ENCODE measurements at places on chromosomes 3 and 15.

GRCh38 chr3:122626515-122627180, 49.2 kb downstream of the PARP15 start:
- DNase-seq, result no peak

GRCh38 chr3:153379516-153379915, 217.5 kb downstream of the RAP2B start:
- peak; percentile 40 for DNase-seq

DNA sequence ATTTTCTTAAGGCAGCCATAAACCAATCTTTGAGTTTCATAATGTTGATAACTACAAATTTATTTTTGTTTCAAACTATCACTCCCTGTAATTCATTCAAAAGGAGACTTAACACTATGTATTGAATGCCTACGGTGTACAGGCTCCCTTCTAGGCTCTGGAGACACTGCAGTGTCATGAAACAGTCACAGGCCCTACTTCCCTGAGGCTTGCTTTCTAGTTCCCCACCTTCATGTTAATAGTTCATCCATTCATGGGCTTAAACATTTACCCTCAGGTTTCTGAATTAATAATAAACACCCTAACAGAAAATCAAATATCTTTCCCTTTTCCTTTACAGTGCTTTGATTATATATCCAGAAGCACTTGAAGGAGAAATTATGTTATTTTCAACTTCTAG, 168.7 kb downstream of the CHL1 start:
- DNase-seq, result no peak

DNA sequence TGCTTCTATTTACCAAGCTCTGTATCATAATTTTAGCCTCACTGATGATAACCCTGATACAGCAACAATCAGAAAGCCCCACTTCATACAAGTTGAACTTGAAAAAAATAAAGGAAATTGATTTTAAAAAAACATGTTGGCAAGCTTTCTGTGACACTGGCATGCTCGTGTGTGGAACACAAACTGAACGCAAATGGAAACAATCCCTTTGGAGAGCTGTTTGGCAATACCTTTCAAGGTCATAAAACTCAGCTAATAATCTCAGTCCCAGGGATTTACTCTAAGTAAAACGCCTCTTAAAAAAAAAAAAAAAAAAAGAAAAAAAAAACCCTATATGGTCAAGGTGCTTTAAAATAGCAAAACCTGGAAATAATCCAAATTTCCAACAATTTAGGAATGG, 166.7 kb upstream of the BCL6 start:
- DNase-seq, result no peak

- DNase-seq, result no peak
Measured at GRCh38 chr3:43079536-43080332, 26.1 kb downstream of the POMGNT2 start.

DNA sequence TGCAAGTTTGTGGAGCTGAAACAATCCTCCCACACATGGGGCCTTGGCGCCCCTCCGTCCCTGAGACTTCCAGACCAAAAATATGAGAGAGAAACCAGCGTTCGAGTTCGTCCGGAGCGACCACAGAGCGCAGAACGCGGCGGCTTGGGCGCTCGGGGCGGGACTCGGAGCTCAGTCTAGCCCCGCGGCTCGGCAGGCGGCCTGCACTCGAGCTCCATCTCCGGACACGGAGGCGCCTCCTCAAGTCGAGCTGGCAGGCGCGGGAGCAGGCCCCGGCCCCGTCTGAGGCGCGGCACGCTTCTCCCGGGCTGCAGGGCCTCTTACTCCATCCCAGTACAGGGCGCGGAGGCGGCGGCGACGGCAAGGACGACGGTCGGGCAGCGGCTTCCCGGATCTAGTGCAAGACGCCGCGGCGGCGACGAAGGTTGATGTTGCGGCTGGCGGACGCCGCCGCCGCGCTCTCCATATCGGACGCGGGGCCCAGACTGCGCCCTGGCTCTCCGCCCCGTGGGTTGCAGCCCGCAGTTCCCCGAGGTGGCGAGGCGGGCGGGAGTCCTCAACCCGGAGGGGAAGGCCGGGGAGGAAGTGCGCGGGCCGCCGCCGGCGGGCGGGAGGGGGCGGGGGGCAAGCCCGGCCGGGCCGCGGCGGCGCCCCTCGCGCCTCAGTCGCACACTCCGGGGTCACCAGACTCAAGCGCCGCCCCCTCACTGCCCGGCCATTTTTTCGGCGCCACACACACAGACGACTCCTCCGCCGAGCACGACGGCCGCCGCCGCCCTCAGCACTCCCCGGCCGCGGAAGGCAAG, 674 bp downstream of the MSL2 start:
- peak; percentile 68 for DNase-seq

- DNase-seq, result no peak
Measured at GRCh38 chr15:49041426-49041825, 4.8 kb downstream of the SECISBP2L start.

DNA sequence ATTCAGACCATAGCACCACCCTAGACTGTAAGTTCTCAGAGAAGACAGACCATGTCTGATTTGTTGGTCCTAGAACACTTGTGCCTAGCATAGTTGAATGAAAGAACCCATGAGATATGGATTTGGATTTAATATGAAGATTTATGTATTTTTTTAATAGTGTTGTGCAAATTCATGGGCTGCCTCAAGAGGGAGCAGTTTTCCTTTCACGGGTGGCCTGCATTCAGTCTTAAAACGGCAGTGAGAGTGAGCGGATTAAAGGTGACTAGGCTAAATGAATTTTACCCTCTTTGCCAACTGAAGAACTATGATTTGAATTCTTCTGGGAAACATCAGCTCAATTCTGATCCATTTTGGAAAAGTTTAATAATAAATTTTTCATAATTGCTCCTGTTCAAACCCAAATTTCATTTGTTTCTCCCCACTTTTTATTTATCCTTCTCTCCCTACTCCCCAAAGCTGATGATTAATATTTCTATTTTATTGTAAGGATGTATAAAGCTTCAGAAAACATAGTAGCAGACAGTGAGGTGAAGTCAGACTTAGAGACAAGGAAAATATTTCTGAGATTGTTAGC, 67.3 kb downstream of the MORC1 start:
- DNase-seq, result no peak

DNA sequence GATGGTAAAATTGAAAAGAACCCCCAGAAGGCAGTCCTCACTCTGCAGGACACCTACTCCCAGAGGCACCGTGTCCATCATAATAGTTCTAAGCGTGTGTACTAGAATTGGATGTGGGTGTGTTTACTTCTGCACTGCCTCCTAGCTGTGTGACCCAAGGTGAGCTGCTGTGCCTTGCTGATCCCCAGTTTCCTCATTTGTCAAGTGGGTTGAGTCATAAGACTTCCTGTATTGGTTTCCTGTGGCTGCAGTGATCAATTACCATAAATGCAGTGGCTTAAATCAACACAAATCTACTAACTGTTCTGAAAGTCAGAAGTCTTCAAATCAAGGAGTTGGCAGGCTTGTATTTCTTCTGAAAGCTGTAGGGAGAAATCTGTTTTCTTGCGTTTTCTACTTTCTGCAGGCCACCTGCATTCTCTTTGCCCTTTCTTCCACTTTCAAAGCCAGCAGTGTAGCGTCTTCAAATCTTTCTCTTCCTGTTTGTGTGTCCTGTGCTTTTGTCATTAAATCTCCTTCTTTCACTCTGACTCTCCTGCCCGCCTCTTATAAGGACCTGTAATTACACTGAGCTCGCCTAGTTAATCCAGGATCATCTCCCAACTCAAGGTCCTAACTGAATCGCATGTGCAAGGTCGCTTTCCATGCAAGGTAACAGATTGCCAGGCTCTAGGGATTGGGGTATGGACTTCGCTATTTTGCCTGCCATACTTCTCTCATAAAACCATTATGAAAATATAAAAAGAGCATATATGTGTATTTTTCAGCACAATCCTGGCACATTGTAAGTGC, 59.0 kb downstream of the RORA start:
- DNase-seq, result no peak

- no peak for DNase-seq
Measured at GRCh38 chr3:185981621-185982020, 43.8 kb upstream of the TRA2B start.

DNA sequence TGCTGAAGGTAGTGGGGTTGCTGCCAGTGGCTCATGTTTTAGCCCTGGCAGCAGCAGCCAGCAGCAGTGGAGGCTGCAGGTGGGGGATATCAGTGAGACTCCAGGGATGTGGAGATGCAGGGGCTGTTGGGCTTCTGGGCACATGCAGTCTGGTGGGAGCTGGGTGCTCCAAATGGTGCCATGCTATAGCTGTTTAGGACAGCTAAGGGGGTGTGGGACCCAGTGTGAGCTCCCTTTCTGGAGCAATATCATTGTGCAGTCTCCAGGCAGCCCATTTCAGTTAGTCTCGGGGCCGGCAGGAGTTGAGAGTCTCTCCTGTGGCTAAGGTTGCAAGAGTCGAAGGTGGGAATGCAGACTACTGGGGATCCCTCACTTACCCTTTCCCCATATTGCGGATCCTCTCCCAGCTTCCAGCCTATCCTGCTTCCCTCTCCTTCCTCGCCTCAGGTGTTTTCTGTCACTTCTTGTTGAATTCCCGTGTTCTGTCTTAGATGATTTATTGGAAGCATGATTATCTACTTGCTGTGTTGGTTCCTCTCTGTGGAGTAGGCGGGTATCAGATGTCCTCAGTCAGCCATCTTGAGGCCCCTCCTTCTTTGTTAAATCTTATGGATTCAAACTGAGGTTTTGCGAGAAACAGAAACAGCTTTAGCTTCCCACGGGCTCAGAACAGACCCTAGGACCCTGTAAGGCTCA, 112.0 kb downstream of the FAM43A start:
- no peak for DNase-seq

DNA sequence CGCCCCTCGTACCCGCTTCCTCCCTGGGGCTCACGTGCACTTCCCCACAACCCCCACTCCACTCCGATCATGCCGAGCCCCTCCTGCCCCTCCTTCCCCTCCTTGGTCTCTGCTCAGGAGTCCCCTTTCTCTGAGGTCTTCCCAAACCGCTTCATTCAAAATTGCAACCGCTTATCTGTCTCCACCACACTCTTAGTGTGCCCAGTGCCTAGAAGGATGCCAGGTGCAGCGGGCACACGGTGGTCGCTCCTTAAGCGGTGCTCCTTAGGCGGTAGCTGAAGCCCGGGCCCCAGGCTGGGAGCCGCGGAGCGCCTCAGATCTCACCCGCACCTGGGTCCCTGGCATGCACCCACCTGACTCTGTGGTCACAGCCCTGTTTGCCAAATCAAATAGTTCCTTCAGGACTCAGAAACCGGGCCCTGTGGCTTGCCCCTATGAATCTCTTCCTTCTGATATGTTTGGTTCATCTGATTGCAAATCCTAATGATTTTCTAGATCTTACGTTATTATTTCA, 524.5 kb downstream of the OCA2 start:
- DNase-seq, result no peak

- DNase-seq, result no peak
Measured at GRCh38 chr15:88695691-88696251, 57.0 kb downstream of the ISG20 start.

DNA sequence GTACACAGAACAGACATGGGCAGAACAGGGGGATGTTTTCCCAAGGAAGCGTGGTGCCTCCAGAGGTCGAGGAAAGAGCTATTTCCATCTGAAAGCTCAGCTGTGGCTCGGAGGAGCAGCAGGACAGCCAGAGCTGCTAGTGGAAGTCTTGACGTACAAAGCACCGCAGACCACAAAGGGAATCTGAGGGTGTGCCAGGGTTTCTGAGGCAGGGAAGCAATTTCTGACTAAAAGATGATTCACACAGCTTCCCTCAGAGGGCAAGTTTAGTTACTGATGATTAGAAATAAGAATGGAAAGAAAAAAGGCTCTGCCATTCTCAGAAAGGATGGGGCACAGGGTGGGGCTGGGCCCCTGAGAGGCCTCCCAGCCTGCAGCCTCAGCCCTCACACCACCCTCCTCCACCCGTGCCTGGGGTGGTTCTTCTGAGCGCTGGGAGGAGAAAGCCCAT, 45.8 kb upstream of the SEC13 start:
- DNase-seq, result peak; percentile 97

DNA sequence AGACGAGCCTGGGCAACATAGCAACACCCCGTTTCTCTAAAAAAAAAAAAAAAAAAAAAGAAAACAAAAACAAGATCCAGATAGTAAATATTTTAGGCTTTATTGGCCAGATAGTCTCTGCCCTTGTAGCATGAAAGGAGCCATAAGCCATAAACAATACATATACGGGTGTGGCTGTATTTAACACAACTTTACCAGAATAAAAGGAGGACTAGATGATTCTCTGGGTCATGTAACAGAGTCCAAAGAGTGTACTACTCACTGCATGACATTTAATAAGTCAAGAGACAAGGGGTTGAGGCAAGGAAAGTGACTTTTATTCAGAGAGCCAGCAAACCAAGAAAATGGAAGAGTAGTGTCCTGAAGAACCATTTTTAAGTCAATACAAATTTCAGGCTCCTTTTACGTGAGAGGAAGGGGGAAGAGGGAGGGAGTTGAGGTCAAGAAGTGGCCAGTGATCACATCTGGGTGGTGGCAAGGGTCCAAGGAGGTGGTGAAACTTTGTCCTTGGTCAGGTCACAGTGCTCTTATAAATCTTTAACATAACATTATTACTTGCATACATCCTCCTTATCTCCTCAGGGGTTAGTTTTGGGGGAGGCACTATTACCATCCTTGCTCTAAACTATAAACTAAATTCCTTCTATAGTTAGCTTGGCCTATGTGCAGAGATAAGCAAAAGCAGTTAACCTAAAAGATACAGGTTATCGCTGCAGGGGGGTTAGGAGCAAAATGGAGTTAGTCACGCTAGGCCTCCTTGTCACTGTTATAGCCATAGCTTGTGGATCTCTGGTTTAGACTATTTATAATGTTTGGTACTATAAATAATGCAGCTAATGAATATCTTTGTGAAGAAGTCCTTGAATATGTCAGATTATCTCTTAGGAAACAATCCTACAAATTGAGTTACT, 46.1 kb downstream of the METTL6 start:
- no peak for DNase-seq

Data from AG08395 (cell line).